H1 (cell line): ENCODE measurements at places on chromosomes 6 and 20.

DNA sequence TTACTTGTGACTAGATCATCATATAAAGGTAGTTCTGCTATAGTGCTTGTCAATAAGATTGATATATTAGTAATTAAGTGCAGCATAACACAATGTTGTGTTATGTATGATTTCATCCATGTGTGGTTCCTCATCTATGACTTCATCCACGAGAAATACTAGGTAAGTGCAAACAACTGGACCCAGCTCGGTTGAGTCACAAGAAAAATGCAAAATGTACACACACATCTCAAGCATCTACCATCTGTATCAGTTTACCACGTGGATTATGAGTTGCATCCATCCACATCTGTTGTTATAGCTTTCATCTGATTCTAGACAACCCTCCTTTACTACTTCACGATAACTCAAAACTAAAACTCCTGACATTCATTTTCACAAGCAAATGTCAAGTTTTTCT lies 517.0 kb upstream of the CITED2 start:
- no peak for DNase-seq

- DNase-seq = no peak
Measured at GRCh38 chr6:39947611-39948068, 13.4 kb upstream of the MOCS1 start.

GRCh38 chr20:1434571-1435336 lies 31.9 kb downstream of the NSFL1C start:
- no peak for DNase-seq

GRCh38 chr20:9838378-9839295 lies at the start of gene PAK5:
PAK5 (minus strand) TSS chr20:9839076; CDS start chr20:9644328, 194,748 bp downstream.
- DNase-seq = peak; percentile 85

DNA sequence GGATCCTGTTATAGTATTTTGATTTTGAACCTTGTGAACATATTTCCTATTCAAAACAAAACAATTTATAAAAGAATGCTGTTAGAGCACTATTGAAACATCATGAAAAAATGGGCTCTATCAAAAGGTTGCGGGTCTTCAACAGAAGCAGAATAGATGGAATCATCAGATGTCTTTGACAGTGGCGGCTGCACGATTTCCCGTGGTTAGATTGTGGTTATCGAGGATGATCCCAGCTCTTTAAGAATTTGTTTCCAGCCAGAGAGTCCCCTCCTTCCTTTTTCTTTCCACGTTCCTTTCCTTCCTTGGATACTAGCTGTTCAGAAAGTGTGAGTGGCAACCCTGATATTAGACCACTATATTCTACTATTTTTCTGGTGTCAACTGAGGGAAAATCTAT lies 163.4 kb downstream of the FARS2 start:
- DNase-seq = no peak

GRCh38 chr6:134495890-134496248 lies 178.0 kb upstream of the SGK1 start:
- no peak for DNase-seq

DNA sequence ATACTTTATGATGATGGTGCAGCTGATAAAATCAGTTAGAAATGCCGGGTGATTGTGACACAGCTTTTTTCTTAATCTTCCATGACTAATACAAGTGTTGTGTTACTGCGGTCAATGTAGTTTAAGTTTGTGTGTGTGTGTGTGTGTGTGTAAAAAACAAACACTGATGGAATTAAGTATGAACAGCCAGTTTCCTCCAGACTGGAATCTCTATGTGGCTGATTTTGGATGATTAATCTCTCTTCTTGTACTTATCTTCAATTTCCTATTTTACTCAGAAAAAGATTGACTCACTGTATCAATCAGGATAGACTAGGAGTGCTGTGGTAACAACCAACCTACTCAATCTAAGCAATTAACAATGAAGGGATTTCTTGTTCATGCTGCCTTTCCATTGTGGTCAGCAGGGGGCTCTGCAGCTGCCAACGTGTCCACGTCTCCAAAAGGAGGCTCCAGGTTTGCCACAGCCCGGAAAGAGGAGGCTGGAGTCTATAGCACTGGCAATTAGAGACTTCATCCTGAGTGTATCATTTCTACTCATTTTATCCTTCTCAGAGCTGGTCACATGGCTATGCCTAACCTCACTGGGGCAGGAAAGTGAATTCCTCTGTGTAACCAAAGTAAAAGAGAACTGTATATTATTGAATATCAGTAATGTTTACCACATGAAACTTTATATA lies 107.7 kb downstream of the CD109 start:
- DNase-seq = no peak

DNA sequence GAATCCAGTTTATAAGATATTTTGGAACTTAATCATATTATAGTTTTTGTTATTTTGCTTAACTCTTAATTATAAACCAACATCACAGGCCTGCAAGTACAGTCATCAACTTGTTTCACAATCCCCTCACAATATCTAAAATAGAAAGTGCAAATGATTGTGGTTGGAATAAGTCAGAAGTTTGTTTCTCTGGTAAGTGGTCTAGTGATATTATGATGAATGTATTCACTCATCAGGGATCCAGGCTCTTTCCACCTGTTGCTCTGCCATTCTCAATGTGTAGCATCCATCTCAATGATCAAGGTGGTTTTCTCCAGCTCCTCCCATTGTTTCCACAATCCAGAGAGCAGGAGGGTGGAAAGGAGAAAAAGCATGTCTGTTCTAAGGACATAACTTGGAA lies 54.2 kb downstream of the OPN5 start:
- DNase-seq = no peak

- DNase-seq = no peak
Measured at GRCh38 chr6:53691252-53691651, 25.7 kb upstream of the KLHL31 start.
